Femur (tissue), 1 donor: ENCODE measurements at places on chromosomes 2 and 18.
A peak's percentile ranks its signal among the peaks of the same experiment; 100 is the strongest.

GRCh38 chr2:239194731-239195317 lies 206.0 kb downstream of the HDAC4 start:
- DNase-seq: peak; percentile 21

GRCh38 chr2:108701806-108702205 lies 17.5 kb upstream of the RANBP2 start:
- DNase-seq: no peak

- DNase-seq: peak; percentile 74
Observed at GRCh38 chr2:238458651-238459050, 31.9 kb downstream of the ASB1 start.

- no peak for DNase-seq
Observed at GRCh38 chr2:70828914-70829824, 6.4 kb downstream of the CD207 start.

GRCh38 chr2:196076778-196077568 lies 8.3 kb upstream of the DNAH7 start:
- no peak for DNase-seq

DNA sequence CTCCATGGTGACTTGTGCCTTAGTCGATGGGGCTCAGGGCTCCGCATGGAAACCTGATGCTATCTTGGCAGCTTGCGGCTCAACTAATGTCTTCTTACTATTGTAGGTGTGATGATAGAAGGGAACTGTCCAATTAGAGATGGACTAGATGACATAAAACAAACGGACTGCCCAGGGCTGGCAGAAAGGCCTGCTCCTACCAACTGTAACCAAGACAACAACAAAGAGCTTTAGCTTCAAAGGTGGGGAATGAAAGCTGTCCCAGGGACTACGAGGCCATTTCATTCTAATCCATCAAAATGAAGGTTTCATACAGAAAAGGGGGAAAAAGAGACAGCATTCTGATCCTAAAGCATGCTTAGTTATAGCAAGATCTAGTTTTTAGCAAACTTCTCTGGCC lies 186.9 kb upstream of the ACAA2 start:
- DNase-seq: no peak

DNA sequence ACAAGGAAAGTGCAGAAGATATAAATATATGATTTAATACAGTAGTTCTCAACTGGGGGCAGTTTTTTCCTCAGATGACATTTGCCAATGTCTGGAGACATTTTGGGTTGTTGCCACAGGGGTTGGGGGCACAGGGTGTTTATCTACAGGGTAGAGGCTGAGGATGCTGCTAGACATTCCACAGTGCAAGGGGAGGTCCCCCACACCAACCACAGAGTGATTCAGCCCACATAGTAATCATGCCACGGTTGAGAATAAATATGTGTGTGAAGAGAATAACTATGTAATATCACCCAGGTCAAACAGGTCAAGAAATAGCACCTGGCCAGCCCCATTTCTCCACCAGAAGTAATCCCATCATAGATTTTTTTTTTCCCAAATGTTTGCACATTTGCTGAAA lies 17.9 kb downstream of the DYSF start:
- DNase-seq: no peak

GRCh38 chr2:84924173-84925106 lies 19.0 kb downstream of the TMSB10 start:
- peak; percentile 27 for DNase-seq

- no peak for DNase-seq
Observed at GRCh38 chr18:58911241-58911640, 46.6 kb downstream of the ZNF532 start.

GRCh38 chr2:61679096-61679495 lies 140.9 kb upstream of the XPO1 start:
- DNase-seq: no peak

GRCh38 chr2:17719562-17720371 lies 33.8 kb downstream of the SMC6 start:
- DNase-seq: no peak

DNA sequence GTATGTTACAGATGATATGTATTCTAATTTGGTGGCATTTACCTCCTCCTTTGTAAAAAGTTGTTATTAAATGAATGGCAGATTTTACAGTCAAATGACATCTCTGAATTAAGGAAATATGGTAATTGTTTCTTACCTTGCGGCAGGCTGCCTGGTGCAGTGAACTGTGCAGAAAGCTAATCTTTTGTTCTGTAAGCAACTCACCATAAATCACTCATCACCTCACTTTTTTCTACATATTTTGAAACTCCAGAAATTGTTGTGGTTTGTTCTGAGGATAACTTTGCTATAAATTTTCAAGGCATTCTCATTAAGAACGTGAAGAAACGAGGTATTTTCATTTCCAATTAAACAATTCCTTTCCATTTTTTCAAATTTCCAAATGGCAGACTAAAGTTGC lies 52.7 kb downstream of the ST6GAL2 start:
- DNase-seq: no peak

DNA sequence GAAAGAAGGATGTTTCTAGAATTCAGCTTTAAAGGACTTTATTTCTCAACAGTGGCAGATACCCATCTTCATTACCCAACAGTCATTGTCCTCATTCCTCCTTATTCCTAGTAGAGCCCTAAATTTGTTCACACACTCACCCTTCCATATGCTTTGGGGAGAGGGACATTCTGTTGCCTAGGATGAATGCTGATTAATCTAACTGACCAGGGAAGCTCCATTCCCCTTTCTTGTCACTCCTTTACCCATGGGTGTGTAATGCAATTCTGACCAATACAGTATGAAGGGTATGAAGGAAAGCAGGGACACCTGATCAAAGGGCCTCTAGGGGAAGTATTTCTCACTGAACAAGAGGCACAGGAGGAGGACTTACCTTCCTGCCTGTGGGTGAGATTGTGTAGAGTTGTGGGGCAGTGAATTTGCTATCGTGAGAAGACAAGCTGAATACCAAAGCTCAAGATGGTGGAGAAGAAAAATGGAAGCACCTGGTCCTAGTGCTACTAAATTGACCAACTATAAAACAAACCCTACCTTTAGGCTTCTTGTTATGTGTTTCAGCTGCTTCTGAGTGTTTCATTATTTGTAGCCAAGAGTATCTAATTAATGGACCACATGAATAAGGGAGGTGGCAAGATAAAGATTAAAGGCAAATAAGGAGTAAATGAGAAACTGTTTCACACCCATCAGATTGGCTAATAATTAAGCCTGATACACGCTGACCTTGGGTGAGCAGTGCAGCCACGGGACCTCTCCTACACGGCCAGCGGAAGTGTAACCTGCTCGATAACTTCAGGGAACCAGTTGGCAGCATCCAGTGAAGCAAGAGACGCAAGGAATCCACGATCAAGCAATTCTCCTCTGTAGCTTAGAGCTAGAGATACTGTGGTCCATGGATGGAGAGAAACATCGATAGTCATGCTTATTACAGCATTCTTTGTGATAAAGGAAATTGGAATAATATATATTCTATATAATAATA lies 202.3 kb downstream of the MYCN start:
- DNase-seq: no peak

GRCh38 chr2:22442051-22442450 lies 942.9 kb upstream of the KLHL29 start:
- no peak for DNase-seq

DNA sequence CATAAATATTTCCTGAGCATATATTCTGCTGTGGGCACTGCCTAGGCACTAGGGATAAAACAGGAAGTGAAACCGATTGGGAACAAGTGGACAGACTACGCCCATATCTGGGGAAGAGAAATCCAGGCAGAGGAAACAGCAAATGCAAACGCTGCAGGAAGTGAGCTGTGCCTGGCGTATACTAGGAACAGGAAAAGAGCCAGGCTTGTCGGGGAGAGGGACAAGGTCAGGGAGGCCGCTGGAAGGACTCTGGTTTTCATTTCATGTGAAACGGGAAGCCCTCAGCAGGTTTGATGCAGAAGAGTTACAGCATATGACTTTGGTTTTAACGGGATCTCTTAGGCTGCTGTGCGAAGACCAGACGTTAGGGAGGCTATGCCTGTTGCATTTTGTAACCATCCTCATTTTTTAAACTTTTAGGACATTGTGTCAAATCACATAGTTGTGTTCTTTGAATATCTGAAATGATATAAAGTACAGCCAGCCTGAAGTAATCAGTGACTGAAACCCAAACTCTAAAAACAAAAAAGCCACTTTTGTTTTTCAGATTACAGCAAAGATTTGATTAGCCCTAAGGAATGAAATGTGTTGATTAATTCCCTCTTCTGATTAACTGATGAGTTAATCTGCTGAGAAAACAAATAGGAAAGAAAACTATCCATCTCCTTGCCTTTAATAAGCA lies 110.2 kb upstream of the PIEZO2 start:
- DNase-seq: peak; percentile 59

GRCh38 chr18:55477499-55477859 lies 110.5 kb downstream of the TCF4 start:
- no peak for DNase-seq

- DNase-seq: no peak
Observed at GRCh38 chr18:9011431-9011830, 91.1 kb upstream of the NDUFV2 start.

DNA sequence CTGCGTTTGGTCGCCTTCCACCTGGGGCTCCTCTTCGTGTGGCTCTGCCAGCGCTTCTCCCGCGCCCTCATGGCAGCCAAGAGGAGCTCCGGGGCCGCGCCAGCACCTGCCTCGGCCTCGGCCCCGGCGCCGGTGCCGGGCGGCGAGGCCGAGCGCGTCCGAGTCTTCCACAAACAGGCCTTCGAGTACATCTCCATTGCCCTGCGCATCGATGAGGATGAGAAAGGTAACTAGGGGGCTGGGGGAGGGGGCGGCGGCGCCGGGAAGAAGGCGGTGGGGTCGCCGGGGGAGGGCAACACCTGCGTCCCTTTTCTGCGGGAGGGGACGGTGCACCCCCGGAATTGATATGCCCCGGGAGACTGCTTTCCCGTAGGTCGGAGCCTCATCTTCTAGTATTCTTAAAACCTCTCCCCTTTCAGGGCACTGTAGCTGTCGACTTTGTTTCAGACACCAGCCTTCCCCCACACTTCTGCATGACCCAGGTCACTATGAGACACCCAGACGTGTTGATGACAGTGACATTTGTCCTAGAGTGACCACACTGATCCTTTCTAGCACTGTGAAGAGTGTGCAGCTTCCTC lies 755 bp downstream of the SPAST start:
- DNase-seq: no peak
